ENCODE measurements at places on chromosomes 11 and 22. TPM values are rescaled to one million over a fixed set of nuclear protein-coding genes. Genes with fewer than 3 reads are reported as not detected.

DNA sequence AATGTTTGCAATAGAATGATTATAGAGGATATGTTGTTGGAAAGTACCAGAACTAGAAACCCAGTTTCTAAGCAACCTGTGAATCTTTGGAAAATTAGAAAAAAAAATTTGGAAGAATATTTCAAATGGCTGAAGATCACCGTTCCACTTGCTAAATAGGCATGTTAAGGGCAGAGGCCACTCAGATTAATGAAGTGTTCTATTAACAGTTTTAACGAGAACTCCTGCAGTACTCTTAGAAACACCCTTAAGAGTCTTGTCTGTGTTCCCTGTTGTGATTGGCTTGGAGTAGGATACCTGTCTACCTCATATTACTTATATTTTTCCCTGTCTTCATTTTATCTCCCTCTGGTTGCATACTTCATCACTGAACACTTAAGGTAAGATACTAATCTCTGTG lies 4.6 kb downstream of the C11orf54 start:
- DNase-seq = no peak

DNA sequence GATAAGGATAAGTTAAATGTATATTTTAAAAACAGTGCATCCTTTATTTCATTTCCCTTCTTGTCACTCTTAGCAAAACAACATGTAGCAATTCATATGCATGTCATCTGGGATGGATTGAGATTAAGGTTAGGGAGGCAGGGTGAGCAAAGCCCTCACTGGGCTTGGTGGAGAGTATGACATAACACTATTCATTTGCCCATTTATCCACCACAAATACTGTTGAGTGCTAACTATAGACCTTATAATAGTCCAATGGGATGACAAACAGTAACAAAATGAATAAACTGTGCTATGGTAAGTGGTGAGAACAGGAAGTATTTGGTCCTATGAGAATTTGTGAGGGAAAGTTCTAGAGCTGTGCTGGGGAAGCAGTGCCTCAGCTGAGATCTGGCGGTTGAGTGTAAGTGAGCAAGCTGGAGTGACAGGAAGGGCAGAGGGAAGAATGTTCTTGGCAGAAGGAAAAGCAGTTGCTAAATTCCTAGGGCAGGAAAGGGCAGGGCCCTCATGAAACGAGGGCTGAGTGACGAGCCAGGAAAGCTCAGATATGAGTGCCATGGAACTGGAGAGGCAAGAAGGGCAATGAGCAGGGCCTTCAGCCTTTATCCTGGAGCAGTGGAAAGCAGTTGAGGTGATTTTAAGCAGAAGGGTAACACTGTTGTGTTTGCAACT lies 6.7 kb downstream of the HSD17B12 start:
- no peak for DNase-seq

- DNase-seq = no peak
Observed at GRCh38 chr11:1639102-1639620, 9.6 kb downstream of the KRTAP5-5 start.

DNA sequence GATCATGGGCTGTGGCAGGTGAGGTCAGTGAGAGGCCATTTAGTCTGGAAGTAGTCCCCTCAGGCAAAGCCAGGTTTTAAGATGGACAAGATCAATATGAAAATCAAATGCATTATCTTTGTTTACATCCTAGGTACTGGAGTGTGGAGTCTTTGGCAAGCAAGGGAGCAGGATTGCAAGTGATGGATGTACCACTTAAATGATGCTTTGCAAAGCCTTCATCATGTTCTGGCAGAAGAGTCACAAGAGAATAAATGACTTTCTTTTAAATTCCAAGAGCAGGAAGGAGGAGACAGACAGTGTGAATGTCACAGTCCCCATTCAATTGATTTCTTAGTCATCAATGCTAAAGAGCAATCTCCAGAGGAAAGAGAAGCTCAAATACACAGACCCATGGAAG lies 908.3 kb downstream of the FAM181B start:
- no peak for DNase-seq

The CD6 gene
- total RNA-seq = 308 TPM

The MMP8 gene
- total RNA-seq = not detected

The IGSF22 gene
- 0.16 TPM for total RNA-seq

The RFPL1 gene
- total RNA-seq = not detected

The ZP1 gene
- not detected for total RNA-seq
